ENCODE measurements at places on chromosomes 7 and 10. TPM values are rescaled to one million over a fixed set of nuclear protein-coding genes. Genes with fewer than 3 reads are reported as not detected.

- DNase-seq, result no peak
These were observed 56.1 kb downstream of the ATAD1 start for GRCh38 chr10:87761892-87762291.

- DNase-seq, result no peak
These were observed 32.3 kb downstream of the PPIF start for GRCh38 chr10:79379512-79380124.

- DNase-seq, result no peak
These were observed 720 bp downstream of the SUN1 start for GRCh38 chr7:832968-833424.

DNA sequence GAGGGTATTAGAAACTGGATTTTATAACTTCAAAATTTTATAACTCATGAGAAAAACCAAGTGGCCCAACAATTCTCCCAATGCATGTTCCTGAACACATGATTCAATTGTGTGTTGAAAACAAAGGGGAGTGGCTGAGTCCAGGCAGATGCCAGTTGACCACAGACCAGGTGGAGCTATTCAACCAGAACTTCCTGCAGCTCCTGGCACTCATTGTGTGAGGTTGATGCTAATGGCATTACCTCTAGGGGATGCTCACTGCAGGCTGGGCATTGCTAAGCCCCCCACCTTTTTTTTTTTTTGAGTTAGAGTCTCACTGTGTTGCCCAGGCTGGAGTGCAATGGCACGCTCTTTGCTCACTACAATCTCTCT lies 20.3 kb downstream of the MYOF start:
- DNase-seq, result no peak

DNA sequence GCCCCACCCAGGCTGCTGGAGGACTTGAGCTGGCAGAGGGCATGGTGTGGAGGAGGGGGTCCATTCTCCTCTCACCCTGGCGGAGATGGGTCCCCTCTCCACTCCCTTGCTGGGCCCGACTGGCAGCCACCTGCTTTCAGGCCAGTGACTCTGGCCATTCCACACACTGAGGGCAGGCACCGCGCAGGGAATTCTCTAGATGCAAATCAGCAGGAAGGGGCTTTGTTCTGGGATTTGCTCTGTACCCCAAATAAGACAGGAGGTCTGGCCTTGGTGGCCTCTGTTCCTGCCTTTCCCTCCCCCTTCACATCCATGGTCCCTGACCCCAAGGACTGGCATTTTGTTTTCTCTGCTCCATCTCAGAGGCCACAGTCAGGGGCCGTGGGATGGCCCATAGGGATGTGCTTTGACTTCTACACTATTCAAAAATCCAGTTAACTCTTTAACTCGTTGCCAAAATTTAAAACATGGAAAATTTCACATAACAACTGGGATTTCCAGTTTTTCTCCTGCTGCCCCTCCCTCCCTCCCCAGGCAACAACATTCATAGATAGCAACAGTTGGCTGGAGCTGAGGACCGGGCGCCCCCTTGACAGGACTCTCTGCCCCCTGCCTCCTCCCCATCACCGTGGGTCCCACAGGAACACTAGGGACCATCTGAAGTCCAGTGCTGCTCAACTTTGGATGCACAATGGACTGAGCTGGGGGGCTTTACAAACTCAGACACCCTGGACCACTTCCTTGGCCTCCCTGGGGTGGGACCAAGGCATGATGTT lies 33.9 kb downstream of the PPIF start:
- DNase-seq, result peak; percentile 3

DNA sequence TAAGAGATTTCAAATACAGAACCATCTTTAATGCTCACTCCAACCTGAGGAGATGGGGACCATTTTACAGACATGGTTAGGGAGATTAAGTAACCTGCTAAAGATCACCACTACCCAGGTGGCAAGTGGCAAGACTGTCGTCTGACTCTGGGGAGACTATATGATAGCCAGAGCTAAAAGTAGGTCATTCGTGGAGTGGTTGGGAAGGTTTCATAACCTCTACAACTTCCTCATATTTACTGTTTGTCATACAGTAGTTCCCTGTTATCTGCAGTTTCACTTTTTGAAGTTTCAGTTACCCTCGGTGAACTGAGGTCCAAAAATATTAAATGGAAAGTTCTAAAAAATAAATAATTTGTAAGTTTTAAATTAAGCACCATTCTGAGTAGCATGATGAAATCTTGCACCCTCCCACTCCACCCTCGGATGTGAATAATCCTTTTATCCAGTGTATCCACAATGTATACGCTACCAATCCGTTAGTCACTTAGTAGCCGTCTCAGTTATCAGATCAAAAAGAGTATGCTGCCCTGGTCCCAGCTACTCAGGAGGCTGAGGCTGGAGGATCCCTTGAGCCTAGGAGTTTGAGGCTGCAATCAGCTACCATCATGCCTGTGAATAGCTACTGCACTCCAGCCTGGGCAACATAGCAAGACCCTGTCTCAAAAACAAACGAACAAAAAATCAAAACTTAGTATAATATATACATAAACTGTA lies 14.9 kb upstream of the LGI1 start:
- DNase-seq, result no peak

DNA sequence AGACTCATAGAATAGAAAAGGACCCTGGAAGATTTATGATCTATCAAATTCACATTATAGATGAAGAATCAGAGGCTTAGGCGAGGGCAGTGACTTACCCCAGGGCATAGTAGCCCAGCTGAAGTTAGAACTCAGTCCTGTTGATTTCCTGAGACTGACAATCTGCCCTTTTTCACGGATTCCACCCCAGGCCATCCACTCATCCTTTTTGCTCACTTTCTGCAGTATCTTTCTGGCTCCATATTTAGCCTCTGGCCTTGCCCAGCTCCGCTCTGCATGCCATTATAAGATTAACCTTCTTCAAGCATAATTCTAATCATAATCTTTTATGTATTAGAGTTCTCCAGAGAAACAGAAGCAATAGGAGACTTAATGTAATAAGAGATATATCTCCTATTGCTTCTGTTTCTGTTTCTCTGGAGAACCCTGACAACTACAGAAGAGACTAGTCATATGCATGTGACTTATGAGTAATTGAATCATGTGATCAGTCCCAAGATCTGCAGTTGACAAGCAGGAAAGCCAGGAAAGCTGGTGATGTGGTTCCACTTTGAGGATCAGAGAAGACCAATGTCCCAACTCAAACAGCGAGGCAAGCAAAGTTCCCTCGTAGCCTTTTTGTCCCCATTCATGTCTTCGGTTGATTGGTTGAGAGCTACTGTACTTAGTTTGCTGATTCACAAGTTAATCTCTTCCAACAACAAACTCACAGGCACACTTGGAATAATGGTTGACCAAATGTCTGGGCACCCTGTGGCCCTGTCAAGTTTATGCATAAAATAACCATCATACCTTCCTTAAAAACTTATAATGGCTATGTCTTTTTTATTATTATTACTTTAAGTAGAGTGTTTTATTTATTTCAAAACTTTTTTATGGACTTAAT lies 412.1 kb downstream of the SUGCT start:
- DNase-seq, result no peak

DNA sequence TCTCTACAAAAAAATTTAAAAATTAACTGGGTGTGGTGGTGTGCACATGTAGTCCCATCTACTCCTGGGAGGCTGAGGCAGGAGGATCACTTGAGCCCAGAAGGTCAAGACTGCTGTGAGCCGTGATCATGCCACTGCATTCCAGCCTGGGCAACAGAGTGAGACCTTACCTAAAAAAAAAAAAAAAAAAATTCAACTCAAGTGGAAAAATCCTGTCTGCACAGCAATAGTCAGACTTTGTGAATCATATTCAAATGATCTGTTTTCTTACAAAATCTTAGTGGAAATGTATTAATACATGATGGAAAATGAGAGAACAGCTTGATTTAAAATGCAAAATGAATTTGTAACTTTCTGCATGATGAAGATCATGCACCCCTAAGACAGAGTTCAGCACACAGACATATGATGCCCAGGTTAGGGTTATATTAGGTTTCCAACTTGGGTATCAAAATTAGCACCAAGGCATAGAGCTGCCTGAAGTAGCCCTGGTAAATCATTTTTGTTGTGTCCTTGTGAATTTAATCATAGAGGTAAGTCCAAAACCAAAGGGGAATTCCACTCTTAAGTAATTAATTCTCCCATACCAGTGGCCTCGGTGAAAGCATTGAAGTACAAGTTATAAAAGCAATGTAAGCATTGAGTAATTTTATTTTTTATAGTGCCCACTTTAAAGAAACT lies 93.8 kb downstream of the ADD3 start:
- no peak for DNase-seq

DNA sequence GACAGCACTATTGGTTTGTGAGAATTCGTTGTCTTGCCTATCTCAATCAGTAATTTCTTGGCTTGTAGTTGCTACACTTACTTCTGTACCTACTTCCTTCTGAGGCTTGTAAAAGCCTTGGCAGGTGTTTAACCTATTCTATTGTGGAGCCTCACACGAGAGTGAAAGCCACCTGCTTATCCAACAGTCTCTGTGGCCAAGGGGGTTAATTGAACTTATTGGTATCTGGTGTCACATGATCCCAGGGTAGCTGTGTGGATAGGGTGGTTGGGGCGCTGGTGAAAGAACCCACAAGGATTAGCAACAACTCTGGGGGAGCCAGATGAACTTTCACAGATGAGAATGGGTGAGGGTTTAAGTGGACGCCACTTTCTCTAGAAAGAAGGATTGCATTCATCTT lies 13.9 kb upstream of the ATP6V0E2 start:
- no peak for DNase-seq

- DNase-seq, result no peak
These were observed 6.5 kb downstream of the COBL start for GRCh38 chr7:51310131-51310583.

- no peak for DNase-seq
These were observed 731.5 kb upstream of the FZD8 start for GRCh38 chr10:36373424-36374096.

DNA sequence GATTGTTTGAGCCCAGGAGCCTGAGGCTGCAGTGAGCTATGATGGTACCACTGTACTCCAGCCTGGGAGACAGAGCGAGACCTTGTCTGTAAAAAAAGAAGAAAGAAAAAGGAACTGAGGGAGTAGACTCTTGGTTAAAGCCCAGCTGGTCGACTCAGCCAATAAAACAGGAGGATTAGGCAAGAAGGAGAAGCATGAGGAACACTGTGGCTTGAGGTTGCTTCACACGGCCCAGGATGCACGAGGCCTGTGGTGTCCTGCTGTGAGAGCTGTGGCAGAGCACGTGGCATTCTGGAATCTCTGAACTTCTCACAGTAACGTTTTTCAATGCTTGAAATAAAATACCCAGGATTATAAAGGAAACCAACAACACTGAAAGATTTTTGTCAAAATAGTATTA lies 93.3 kb downstream of the CUL2 start:
- DNase-seq, result no peak

- DNase-seq, result no peak
These were observed 577.0 kb upstream of the DPP6 start for GRCh38 chr7:153475239-153475638.

DNA sequence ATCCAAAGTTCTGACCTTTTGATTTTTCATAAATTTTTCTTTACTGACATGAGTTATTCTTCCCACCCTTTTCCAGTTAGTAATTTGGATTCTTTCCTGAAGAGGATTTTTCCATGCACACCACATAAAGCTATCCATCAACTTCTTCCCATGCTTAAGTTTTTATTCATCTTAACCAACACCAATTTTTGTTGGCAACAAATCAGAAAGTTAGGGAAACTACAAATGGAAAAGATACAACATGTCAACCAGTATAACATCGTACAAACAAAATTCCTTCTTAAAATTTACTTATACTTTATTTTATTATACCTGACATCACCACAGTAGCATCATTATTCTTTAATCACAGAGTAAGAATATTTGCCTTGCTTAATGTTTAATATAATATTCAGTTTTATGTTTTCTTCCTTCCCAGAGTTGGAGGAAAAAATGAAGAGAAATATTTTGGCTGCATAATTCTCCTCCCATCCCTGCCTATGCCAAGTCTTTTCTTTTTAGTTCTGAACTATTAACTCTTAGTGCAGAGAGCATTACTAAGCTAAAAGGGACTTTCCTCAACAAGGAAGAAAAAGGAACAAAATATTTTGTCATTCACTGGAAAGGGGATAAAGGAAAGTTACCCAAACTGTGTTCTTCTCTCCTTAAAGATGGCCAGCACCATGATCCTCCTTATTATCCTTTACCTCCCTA lies 67.5 kb upstream of the MEOX2 start:
- no peak for DNase-seq

- DNase-seq, result no peak
These were observed 98.9 kb downstream of the NEURL1 start for GRCh38 chr10:103592186-103593021.

DNA sequence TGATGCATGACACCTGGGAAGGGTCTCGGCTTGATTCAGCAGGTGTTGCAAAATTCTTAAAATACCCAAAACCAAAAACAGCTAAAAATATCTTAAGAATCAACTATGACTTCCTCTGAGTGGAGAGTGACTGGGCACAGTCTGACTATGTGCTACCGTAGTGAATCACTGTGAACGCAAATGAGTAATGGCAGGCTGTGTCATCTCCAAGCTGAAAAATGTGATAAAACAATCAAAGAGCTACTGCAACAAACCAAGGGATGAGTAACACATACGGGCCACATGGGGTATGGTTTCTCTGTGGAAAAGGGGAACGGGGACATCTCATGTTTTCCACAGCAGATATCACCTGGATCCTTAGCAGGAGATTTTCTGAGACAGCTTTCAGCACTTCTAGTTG lies 127.5 kb downstream of the ABCA13 start:
- DNase-seq, result no peak

RSPH10B2 gene
- 14.6 TPM for total RNA-seq

RHBDD2 gene
- 130 TPM for total RNA-seq

ZNF438 gene
- 10.1 TPM for total RNA-seq

HNRNPA2B1 gene
- total RNA-seq, result 185 TPM
